ENCODE measurements at places on chromosomes 11 and 22.

DNA sequence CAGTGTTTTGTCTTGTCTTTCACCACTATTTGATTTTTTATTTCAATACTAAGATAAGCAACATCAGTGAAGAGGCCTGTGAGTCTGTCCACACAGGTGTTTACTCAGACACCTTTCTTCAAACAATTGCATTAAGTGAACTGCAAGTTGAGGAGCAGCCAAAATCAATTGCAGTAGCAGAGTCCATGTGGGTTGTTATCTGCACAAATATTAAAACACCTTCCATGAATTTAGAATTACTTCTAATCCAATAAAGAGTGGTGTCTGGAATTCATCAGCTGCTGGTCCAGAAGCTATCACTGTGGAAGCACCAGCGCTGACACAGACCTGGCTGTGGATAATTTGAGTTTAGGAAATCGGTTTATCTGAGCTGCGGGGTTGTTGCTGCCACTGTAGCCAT lies 83.5 kb upstream of the FAT3 start:
- no peak for DNase-seq

GRCh38 chr11:7896009-7896785 lies 34.9 kb downstream of the OR10A6 start:
- DNase-seq, result peak; percentile 32

DNA sequence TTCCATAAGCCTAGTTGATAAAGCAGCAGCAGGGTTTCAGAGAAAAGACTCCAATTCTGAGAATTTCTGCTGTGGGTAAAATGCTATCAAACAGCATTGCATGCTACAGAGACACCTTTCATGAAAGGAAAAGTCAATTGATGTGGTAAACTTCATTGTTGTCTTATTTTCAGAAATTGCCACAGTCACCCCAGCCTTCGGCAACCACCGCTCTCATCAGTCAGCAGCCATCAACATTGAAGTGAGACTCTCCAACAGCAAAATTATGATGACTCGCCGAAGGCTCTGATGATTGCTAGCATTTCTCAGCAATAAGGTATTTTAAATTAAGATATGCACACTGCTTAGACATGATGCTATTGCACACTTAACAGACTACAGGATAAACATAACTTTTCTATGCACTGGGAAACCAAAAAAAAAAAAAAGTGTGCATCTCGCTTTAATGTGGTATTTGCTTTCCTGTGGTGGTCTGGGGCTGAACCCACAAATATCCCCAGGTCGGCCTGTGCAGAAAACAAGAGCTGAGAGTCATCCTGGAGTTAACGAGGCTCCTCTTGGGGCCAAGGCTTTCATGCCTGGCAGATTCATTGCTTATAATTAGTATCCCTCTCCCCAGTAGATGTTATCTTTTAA lies 192.1 kb downstream of the CTTN start:
- no peak for DNase-seq

DNA sequence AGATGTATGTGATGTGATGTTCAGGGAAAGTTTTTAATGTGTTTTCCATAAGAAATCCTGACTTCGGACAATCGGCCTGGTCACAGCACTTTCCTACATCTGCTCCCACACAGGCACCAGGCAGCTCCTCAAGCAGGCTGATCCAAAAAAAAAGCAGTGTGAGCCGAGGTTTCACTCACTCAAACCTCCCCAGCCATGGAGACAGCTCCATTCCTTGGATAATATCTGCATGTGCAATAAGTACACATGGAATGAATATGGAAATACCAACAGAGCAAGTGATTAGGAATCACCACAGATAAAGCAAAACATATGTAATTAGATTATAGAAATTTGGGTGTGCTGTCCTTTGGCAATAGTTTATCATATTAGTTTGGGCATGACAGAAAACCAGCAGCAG lies 88.8 kb upstream of the API5 start:
- no peak for DNase-seq

DNA sequence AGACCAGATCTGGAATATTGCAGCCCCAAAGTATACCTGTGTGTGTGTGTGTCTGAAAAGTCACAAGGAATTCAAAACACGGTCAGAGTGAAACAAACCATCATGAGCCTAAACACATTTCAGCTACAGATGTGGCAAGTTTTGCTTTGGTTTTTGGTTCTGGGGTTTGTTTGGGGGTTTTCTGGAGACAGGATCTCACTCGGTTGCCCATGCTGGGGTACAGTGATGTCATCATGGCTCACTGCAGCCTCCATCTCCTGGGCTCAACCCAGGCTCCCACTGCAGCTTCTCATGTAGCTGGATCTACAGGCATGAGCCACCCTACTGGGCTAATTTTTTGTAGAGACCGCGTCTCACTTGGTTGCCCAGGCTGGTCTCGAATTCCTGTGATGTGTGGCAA lies 41.4 kb upstream of the PHF21A start:
- DNase-seq, result no peak

- no peak for DNase-seq
These were observed 30.5 kb downstream of the KCNQ1 start for GRCh38 chr11:2475136-2475918.
